Activated T-cell treated with anti-CD3 and anti-CD28 coated beads for 1 hour (primary cell): ENCODE measurements at places on chromosomes 6 and 20.

GRCh38 chr6:84521511-84521910, 242.9 kb downstream of the TBX18 start:
- DNase-seq, result no peak

- no peak for DNase-seq
Measured at GRCh38 chr20:33926425-33926824, 67.3 kb upstream of the RALY start.

GRCh38 chr20:49620364-49621240, 52.7 kb upstream of the PTGIS start:
- DNase-seq, result no peak

DNA sequence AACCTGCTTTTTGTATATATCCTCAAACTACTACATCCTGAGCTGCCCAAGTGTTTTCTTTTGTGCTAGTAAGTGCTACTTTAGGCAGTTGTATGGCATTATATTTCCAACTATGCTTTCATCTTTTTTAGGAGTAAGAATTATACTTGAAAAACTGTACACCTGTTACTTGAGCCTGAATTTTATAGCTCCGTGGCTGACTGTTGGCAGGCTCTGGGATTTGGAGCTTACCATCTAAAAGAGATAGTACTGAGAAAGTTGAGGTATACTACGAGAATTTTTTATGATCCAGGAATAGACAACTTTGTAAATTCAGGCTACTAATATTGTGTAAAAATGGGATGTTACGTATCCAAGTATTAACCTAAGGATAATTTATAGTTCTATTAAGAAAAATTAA, 32.4 kb downstream of the RNF217 start:
- DNase-seq, result no peak

DNA sequence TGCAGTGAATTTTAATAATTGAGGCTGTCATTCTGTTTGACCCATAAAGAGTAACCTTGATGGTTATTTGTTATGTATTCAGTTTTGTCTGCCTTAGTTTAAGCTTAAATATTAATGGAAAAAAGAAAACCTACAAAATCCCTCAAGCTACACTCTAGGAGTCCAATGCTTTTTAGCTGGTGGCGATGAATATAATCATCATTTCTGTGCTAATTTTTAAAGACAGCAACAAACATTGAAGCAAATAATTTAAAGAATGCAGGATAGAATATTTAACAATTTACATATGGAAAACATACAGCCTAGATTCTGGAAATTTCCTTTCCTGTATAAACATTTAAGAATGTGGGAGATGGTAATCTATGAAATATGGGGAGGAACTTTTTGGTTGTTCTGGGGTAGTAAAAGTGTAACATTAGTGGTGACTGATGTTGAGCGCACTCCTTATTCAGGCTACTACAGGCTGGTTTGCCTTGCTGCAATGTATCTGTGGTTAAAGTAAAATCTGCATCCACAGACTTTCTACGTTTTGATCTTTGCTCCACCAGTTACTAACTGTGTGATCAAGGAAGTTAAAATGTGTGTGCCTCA, 287.9 kb upstream of the DEFB112 start:
- no peak for DNase-seq

GRCh38 chr6:125846292-125847024, 55.7 kb downstream of the NCOA7 start:
- DNase-seq, result no peak

DNA sequence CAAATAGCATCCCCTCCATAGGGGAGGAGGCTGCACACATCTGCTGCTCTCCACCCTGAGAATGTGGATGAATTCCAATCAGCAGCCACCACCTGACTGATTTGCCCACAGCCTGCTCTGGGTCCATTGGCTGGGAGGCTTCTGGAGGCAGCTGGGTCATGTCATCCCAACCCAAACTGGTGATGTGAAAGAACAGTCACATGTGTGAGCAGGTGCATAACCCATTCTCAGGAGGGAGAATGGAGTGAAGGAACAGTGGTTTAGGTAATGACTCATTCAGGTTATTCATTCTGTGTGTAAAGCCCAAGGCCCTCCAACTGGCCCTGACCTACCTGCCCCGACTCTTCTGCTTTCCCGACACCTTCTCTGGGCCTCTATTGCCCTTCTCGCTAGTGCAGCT, 90.9 kb upstream of the GCM1 start:
- no peak for DNase-seq

GRCh38 chr6:63643862-63644261, 8.3 kb downstream of the PHF3 start:
- DNase-seq, result no peak

DNA sequence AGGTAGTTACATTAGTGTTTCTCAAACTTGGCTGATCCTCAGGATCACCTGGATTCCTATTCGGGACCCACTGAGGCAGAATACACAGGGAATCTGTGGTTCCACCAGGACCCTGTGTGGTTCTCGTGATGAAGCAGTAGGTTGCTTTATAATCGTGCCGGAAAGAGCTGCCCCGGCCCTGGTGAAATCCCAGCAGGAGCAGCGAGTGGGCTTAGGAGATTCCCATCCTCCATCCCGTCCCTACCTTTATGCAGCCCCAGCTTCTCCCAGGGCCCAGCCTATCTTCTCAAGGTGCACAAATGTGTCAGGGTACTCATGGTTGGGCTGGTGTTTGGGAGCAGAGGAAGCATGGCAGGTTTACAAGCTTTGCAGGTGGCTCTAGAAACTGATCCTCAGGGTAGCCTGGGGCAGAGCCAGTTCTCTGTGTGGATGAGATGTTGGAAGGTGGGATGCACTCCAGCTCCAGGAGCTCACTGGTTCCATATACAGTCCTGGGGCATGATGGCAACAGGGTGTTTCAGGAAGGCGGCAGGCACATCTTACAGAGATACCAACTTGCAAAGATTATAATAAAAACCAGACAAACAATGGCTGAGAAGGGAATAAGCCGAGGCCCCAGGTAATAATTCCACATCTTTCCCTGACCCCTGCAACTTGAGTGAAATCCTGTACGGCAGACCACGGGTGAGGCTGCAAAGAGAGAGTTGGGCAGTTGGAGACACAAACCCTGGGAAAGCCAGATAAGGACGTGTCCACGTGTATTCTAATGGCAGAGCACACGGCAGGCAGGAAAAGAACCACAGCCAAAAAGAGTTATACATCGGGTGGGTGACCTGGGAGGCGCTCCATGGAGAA, 5.9 kb downstream of the SLC22A1 start:
- no peak for DNase-seq

DNA sequence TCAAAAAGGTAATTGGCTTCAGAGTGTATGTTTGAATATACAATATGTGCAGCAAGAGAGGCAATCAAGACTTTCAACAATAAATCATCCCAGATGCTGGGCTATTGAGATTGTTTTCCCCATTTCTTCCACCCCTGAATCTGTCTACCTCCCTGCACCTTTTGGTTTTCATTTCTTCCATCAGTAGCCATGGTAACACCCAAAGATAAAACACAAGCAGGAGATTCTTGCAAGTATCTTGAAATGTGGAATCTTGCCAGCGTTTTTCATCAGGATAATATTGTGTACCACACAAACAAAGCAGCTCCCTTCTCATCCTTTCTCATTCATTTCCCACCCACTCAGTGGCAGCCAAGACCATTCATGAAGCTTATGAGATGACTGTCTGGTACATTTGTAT, 73.0 kb upstream of the NRSN1 start:
- DNase-seq, result no peak

DNA sequence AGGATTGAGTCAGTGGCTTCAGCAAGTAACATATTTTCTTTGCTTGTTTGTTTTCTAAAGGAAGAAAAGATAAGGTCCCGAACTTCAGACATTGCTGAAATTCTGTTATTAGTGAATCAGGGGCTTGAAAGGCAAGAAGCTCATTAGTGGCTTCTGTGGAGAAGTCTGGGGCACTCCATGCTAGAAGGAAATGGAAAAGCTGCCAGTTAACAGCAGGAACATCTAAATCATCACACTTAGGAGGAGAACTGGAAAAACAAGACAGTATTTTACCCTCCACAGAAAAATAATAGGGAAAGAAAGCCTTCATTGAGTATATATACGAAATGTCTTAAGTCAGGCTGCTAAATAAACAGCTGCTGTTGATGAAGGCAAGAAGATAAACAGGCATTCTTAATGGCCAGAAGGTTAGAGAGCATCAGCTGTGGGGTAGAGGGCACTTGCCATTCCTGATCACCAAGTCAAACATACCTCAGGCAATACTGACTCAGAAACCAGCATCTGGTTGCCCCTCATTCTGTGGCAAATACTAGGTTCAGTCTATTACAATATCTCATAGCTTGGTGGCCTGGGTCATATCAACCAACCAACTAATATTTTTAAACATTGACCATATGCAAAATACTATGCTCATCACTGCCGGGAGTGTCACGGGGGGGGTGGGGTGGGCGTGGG, 143.2 kb upstream of the TENT5A start:
- no peak for DNase-seq

- DNase-seq, result no peak
Measured at GRCh38 chr6:4740032-4740431, 36.2 kb upstream of the CDYL start.

DNA sequence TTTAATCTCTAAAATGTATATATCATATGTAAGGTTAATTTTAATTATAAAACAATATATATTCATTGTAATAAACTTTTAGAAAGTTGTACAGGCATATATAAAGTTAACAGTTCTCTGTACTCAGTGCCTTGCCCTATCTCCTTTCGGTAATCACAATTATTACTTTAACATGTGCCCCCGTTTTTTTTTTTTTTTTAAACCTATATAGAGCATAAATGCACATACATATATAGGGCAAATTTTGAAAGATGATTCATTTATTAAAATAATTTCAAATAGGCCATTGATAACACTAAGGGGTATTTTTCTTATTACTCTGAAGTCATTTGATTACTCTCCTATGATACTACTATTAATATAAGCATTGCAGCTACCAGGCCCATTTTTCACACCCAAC, 1.9 kb downstream of the ASF1A start:
- no peak for DNase-seq

GRCh38 chr6:157491571-157492232, 110.7 kb downstream of the ZDHHC14 start:
- DNase-seq, result no peak

GRCh38 chr6:13355999-13356785, 27.9 kb upstream of the TBC1D7 start:
- DNase-seq, result no peak

DNA sequence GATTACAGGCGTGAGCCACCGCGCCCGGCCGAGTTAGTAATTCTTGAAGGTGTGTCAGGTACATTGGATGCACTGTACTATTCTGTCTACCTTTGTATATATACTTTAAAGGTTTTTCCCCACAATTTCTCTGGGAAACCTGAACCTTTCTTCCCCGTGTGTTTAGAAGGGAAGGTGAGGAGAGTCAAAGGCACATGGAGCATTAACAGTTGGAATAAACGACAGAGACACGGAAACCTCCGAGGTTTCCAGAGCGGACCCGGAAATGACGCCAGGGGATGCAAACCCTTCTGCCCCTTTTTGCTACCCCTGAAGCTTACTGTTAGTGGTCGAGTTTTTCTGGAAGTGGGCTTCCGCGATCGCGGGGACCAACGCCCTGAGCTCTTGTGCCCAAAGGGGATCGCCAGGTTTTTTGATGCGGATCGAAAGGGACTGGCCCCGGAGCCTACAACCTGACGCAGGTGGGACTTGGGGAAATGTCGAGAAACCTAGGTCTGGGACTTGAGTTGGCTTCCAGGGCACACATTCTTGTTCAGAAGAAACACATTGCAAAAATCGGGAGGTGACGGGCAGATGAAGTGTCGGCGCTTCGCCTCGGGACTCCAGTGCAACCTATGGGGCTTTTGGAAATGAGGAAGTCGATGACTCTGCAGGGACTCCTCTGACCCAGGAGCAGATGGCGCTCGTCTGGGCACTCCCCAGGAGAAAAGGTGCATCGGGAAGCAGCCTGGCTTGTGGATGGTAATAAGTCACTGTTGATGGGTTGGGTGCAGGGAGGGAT, 218.2 kb downstream of the OR2B2 start:
- no peak for DNase-seq

DNA sequence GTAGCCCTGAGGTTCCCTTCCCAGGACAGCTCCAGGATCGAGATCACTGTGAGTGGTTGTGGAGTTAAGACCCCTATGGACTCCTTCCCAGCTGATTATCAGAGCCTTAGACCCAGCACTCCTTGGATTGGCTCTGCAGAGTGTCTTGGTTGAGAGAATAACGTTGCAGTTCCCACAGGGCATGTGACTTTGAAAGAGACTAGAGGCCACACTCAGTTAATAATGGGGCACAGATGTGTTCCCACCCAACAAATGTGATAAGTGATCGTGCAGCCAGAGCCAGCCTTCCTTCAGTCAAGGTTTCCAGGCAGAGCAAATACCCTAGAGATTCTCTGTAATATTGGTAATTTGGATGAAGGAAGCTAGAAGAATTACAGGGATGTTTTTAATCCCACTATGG, 5.2 kb upstream of the BTN2A2 start:
- DNase-seq, result no peak

GRCh38 chr6:56292505-56293181, 45.3 kb upstream of the COL21A1 start:
- DNase-seq, result no peak

DNA sequence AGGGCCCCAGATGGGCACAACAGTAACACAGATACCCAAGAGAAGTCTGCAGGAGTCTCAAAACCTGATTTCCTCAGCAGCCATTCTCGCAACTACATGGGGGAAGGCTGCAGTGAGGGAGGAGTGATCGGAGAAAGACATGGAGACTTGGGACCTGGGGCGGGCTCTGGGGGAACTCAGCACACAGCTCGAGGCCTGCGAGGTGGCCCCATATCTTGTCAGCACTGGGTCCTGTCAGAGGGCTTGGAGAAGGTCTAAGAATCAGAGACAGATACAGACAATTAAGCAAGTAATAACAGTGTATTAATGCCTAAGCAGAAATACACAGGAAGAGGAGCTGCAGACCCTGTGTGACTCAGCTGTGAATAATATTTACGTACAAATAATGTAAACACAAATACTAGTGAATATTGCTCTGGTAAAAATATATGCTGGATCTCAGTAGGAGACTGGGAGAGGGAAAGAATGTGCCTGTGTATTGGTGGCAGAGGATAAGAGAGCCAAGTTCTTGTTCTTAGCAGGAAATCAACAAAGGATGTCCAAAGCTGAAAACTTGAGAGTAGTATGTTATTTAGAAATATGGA, 336.2 kb downstream of the ZFAND3 start:
- no peak for DNase-seq

DNA sequence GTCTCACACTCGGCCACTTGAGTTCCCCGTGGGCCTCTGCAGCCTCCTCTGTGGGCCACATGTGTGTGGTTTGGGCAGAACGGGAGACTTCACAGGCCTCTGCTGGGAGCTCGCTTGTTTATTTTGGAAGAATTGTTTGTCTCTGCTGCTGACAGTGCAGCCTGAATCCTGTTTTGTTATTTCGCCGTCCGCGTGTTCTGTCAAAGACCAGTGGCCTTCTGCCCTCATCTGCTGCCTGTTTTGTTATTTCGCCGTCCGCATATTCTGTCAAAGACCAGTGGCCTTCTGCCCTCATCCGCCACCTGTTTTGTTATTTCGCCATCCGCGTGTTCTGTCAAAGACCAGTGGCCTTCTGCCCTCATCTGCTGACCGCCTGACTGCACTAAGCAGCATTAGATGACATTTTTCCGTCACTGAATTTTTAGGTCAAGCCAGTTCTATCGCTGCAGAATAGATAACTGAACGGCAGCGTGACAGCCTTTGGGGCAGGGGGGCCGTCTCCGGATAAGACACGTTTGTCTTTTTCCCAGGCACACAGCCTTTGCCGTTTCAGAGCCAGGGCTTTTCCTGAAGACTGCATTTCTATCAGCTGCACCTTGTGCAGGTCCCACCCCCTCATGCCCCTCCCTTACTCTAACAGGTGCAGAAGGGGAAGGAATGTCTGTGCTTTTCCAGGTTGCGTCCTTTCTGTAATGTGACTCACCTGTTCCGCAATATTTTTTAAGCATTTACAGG, 158.5 kb upstream of the AFDN start:
- DNase-seq, result no peak

- DNase-seq, result no peak
Measured at GRCh38 chr20:6055981-6056569, 2.2 kb upstream of the LRRN4 start.
